Erythroblast (primary cell): ENCODE measurements at places on chromosomes 4 and X.

GRCh38 chr4:15870079-15870478 is 68.5 kb downstream of the FGFBP1 start:
- DNase-seq, result no peak

- no peak for DNase-seq
Measured at GRCh38 chr4:53545942-53546581, 45.2 kb downstream of the LNX1 start.

GRCh38 chr4:11069581-11070211 is 359.0 kb downstream of the HS3ST1 start:
- DNase-seq, result no peak

- peak; percentile 17 for DNase-seq
Measured at GRCh38 chr4:87073199-87074120, 138.6 kb downstream of the AFF1 start.

GRCh38 chrX:38156838-38157237 is 63.8 kb downstream of the SRPX start:
- no peak for DNase-seq

DNA sequence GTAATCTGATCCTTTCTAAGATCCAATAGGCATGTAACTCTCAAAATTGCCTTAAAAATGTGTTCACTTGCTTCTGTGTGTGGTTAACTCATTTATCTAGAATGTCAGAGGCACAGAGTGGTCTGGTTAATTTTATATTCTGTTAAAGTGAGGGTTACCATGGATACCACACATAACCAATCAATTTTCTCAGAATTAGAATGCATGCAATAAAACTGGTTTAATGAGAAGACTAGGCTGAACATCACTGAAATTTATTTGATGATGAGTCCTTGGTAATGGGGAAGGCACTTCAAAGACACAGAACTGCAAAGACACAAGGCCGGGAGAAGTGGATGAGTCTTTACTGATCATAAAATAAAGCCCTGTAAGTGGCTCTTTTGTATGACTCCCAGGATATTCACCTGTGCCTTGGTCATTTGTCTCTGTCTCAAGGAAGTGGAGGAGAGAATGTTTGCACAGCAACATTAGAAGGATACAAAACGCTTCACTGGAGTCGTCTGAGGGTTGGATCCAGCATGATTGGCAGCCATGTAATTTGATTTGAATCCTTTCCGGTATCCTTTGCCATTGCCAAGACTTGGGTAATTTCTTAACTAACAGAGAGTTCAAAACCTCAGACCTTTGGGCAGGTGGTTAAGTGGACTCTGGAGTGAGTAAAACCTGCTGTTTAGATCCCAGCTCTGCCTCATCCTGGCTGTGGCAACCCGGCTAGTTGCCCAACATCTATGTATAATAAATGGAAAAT is 94.0 kb upstream of the RBPJ start:
- DNase-seq, result no peak

GRCh38 chrX:19479458-19479857 is 35.9 kb downstream of the MAP3K15 start:
- DNase-seq, result no peak

GRCh38 chrX:30060718-30061117 is 154.6 kb upstream of the MAGEB2 start:
- DNase-seq, result no peak

- DNase-seq, result no peak
Measured at GRCh38 chr4:4328840-4329239, 38.8 kb downstream of the ZBTB49 start.

GRCh38 chrX:39002466-39002865 is 201.2 kb downstream of the MID1IP1 start:
- no peak for DNase-seq

- DNase-seq, result no peak
Measured at GRCh38 chr4:137361756-137362470, 170.4 kb downstream of the PCDH18 start.

GRCh38 chrX:38804682-38805431 is 3.6 kb downstream of the MID1IP1 start:
- DNase-seq, result peak; percentile 58

- DNase-seq, result no peak
Measured at GRCh38 chrX:82589410-82589809, 918.7 kb upstream of the POU3F4 start.

- DNase-seq, result no peak
Measured at GRCh38 chr4:8402640-8403039, 37.9 kb downstream of the ACOX3 start.

- DNase-seq, result peak; percentile 9
Measured at GRCh38 chr4:141346144-141346543, 125.4 kb downstream of the ZNF330 start.
